ENCODE measurements at places on chromosomes 7 and 10.

- no peak for DNase-seq
Observed at GRCh38 chr10:76218035-76218434, 786.6 kb downstream of the LRMDA start.

DNA sequence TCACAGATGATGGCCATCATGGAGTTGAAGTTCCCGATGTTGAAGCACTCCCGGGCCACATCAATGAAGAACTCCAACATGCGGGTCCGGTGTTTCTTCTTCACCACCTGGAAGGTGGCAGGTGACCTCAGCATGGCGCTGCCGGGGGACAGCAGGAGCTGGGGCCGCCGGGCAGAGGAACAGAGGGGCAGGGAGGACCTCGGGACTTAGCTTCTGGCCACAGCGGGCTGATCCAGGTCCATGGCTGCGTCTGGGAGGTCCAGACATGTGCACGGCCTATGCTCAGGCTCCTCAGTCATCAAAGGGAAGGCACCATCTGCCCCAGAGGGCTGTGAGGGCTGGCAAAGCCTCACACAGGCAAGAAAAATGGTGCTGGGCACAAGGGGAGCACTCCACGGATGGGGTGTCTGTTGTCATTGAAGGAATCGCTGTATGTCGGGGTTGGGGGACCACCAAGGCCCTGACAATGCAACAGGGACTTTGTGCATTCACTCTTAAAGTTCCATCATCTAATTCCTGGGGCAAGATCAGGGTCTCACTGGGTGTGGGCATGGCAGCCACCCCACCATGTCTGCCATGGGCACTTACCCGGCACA lies 60.9 kb downstream of the CSGALNACT2 start:
- no peak for DNase-seq

DNA sequence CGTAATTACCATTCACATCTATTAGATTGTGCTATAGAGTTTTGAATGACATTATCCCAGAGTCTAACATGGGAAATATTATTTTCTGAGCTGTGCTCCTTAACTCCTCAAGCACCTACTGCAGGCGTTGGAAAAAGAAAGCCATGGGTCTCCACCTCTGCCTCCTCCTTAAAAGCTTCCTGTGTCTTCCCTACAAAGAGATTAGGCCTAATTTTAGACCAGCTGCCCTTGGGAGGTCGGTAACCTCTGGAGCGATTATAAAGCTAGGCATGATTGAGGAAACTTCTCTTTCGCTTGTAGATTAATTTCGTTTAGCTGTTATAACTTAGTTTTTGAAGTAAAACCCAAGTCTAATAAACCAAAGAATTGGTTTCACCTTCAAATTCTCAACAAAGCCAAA lies 75.2 kb downstream of the PLXDC2 start:
- DNase-seq: no peak

- DNase-seq: no peak
Observed at GRCh38 chr10:120715171-120715570, 136.0 kb upstream of the WDR11 start.

- DNase-seq: no peak
Observed at GRCh38 chr7:24728503-24729364, 28.5 kb downstream of the GSDME start.

- no peak for DNase-seq
Observed at GRCh38 chr10:46518028-46518725, 38.3 kb downstream of the GPRIN2 start.

DNA sequence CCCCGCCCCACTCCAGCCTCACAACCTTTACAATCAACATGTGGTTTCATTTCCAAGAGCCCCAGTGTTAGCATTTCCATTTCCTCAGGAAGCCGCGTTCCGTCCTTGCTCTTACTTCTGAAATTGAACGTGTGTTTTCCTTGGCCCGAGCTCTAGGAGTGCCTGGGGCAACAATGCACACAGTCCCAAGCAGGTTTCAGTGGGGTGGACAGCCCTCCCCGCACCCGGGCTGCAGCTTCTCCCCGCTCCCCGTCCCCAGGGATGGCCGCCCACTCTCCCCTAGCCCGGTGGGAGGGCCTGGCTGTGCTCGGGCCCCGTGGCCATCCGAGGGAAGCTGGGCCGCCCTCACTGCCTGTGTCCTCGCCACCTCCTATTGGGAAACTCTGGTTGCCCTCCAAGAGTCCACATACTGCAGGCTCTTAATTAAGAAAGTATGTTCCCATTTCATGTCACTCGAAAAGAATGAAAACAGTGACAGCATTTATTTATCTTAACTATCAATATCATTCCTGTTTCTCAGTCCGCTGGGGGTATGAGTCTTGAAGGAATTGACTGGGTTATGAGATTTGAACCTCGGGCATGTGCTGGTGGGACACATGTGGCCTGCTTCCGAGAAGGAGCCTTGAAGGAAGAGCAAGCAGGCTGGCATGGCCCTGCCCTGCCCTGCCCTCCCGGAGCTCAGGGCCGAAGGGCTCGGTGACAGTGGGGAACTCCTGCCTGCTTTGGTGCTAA lies 163.8 kb downstream of the GRK5 start:
- no peak for DNase-seq

Data from activated CD8-positive, alpha-beta memory T cell treated with anti-CD3 and anti-CD28 coated beads for 1 hour (primary cell).